ENCODE measurements at places on chromosomes 2 and 18.

- no peak for DNase-seq
These were observed 25.5 kb downstream of the CYRIA start for GRCh38 chr2:16640001-16640700.

DNA sequence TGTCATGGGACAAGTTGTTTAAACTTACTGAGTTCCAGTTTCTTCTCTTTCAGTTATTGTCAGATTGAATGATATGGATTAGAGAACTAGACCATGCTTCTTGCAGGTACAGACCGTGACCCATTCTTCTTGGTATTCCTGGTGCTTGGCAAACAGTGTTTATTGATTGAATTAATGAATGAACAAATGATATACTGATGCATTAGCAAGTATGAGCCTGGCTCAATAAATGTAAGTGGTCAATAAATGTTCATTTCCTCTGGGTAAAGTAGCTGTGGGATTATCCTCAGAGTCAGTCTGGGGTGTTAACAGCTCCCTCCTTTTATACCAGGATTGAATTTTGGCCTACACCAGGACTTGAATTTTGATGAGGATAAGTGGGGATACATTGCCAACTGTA lies 160.2 kb downstream of the ZEB2 start:
- no peak for DNase-seq

GRCh38 chr2:78646533-78647364 lies 378.8 kb upstream of the REG3G start:
- no peak for DNase-seq

- no peak for DNase-seq
These were observed 228.2 kb downstream of the CCDC178 start for GRCh38 chr18:33212363-33212762.

- DNase-seq = no peak
These were observed 25.0 kb upstream of the ID2 start for GRCh38 chr2:8656811-8657210.

DNA sequence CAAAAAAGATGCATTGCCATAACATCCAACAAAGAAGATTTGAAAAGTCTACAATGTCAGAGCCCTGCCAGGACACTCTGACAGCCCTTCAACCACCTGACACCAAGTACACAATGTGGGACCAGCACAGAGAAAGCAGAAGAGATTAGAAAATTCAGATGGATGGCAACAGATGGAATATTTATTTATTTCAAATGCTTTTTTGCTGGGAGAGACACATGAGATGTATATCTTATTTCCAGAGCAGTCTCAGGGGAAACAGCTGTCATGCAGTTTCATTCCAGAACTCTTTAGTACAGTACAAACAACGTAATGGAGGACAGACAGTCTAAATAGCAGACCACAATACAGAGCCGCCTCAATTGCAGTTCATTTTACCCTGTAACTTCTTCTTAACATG lies 110.1 kb downstream of the MAIP1 start:
- DNase-seq = no peak

- no peak for DNase-seq
These were observed 553 bp downstream of the CNDP2 start for GRCh38 chr18:74496508-74497323.

DNA sequence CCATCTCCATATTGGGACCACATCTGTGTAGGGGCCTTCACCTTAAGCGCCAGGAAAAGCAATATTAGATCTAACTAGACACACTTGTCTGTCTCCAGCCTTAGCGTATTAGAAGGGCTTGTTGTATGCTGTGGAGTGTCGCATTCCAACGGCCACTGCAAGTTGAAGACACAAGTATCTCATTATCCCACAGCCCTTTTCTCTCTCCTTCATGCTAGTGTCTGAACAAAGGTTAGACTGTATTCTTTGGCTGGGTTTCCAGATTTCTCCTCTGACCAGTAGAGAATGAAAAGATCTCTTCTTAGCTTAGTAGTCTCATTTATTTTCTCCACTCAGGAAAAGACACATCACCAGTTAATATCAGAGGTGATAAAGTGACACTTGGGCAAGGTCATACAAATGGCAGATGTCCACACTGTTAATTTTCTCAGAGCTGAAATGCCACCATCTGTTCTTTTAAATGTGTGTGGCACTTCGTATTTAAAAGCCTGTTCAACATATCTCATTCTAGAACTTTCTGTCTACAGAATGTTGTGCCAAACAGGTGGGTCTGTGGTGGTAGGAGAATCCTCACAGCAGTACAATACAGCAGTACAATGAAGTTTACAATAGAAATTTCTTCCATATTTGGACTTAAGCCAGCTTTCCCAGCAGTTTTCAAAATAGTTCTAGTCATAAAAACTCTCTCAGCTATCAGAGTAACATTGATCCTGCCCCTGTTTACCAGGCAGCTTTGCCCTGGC lies 94.0 kb upstream of the ITGA6 start:
- DNase-seq = no peak

DNA sequence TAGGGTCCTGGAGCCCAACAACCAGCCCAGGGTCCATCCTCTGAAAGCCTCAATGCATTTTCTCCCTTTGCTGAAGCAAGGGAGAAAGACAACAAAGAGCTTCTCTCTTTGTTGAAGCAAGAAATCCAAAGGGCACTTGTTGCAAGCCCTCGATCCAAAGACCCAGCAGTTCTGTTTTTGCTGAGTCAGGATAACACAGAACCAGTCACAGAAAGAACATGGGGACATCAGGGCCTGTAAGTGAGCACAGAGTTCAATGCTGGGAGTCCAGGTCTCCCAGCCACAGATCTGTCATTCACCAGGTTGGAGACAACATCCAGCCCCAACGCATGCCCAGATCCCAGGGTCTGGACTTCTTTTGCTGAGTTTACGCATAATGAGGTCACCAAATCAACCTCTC lies 315.8 kb upstream of the KLHL29 start:
- no peak for DNase-seq

- DNase-seq = no peak
These were observed 70.2 kb upstream of the RALBP1 start for GRCh38 chr18:9405130-9405529.

DNA sequence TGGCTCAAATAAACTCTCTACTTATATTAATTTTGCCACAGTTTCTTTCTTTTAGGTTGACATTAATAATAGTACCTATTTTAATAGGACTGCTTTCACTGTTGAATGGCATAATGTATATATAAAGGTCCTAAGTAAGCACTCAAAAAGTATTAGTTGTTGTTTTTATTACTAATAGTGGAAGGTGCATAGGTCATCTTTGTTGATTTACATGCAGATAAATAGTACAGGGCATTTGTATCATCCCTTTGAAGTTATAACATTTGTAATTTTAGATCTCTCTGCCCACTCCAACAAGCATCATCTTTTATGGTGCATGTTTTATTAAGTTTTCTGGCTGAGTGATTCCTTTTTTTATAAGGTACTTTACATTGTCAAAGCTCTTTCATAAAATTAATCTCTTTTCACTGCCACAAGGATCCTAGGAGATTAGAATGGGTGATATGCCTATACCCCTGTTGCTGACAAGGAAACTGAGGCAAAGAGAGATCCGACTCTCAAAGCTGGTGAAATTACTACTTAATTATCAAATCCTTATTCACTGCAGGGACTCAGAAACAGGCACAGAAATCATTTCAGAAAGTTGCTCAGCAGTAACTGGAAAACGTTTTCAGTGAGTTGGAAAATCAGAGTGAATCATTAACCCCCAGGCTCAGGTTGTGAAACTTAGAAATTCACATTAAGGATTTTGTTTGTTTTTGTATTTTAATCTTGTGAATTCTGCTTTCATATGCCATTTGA lies 299.6 kb downstream of the AGPS start:
- DNase-seq = no peak

DNA sequence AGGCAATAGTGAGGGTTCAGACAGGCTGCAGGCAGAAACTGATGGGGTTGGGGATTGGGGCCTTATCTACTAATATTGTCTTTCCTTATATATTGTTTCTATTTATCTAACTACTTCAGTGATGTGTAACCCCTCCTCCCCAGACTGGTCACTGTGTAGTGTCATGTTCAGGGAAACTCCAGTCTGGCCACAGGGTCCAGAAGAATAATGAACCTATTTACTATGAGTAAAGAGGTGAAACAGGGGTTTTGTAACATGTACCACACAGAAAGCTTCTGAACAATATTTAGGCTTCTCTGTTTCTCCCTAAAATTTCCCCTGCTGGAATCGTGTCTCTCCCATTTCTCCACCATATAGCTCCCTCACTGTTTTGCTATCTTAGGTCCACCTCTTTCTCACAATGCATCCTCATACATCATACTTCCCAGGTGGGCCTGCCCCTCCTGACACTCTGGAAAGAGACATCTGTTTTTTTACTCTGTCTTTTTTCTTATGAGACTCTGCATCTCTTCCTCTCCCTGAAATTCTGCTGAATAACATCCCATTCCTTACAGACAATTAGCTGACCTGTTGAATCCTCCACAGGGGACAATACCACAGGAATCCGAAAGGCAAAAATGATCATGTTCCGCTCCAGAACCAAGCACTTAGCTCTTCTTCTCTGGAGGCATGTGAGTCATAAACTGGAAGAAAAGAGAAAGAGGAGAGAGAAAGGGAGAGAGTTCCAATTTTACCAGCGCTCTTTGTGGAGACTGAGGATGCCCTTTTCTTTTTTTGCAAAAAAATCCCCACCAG lies 154.8 kb downstream of the ZEB2 start:
- no peak for DNase-seq

- DNase-seq = no peak
These were observed 54.7 kb downstream of the INO80D start for GRCh38 chr2:206031162-206031784.

DNA sequence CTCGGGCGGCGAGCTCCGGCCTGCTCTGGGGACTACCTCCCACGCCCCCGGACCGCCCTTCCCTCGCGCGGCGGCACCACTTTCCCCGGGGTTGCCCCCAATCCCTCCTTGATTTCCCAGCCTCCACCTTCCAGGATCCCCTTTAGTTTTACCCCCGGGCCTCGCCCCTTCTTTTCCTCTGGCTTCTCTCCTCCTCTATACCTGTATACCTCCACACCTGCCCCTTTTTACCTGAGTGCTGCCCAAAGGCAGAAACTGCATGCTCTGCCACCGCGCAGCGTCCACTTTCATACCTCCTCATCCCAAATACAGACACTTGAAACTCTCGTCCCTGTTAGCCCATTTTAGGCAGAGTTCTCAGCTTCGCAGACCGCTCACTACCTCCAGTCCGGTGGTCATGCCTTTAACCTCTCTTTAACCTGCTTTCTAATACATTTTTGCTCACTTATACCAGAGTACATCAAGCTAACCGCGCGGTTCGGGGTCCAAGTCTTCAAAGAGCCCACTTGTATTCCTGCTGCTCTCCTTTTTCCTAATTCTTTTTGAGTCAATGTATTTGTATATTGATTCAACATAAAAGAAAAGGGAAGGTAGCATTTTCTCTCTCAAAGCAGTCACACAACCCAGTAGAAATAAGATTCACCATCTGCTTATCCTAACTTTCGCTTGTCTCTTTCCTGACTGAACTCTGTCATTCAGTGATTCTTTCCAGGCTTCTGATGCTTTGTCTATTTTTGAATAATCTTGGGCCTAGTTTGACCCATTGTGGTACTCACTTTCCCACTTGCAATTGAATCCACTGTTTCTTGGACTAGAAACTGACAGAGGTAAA lies 901 bp downstream of the SPOPL start:
- peak; percentile 40 for DNase-seq

- DNase-seq = no peak
These were observed 123.5 kb upstream of the HS6ST1 start for GRCh38 chr2:128442053-128442751.

DNA sequence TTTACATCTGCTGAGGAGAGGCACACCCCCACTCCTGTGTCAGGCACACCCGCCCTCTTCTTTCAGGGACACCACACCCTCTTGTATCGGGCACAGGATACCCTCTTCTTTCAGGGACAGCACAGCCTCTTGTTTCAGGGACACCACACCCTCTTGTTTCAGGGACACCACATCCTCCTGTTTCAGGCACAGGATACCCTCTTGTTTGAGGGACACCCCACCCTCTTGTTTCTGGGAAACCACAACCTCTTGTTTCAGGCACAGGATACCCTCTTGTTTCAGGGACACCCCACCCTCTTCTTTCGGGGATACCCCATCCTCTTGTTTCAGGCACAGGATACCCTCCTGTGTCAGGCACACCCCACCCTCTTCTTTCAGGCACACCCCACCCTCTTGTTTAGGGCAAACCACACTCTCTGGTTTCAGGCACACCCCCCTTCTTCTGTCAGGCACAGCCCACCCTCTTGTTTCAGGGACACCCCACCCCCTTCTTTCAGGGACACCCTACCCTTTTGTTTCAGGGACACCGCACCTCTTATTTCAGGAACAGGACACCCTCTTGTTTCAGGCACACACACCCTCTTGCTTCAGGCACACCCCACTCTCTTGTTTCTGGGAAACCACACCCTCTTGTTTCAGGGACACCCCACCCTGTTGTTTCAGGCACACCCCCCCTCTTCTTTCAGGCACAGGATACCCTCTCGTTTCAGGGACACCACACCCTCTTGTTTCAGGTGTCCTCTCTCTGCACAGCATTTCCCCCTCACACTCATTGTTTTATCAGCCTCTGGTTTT lies 96.2 kb downstream of the TPO start:
- DNase-seq = no peak

- no peak for DNase-seq
These were observed 106.7 kb upstream of the CHAC2 start for GRCh38 chr2:53660886-53661285.

DNA sequence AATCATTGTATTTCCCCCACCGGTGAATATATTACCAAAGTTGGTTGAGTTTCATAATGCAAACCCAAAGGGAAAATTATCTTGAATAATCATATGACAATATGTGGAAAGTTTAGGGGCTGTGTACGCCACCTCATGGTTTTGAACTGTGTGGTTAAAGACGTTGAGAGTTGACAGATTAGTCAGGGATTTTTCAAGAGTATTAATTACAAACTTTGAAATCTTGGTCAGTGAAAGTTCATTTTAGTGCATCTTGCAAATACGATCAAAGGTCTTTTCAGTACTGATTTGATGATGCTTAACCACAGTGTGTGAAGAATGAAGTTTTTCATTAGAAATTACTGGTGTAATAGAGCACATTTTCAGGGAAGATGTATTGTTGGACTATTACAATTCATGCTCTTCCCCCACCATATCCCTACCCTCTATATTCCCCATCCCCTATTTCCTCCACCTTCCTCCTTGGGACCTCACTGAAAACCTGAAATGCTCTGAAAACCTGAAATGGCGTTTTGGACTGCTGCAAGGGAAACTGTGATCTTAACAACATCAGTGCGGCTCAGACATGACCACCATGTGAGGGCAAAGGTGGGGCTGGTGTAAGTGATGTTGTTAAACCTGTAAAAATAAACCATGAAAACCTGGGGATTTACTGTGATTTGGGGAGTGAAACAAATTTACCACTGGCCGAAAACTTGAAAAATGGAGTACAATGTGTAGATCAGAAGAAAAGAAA lies 4.5 kb upstream of the BCL2L11 start:
- no peak for DNase-seq

DNA sequence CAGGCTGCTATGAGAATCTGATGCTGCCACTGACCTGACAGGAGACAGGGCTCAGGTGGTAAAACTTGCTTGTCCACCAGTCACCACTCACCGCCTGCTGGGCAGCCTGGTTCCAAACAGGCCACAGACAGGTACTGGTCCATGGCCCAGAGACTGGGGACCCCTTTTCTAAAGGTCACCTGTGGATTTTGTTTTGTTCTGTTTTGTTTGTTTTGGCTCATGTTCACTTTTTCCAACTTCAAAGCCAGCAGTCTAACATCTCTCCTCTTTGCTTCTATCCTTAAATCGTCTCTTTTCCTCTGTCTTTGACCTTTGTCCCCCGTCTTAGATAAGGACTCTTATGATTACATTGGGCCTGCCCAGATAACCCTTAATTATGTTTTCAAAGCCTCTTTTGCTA lies 3.3 kb upstream of the CERKL start:
- DNase-seq = no peak

GRCh38 chr2:55838653-55839052 lies 84.9 kb downstream of the EFEMP1 start:
- no peak for DNase-seq

Measured in hippocampal formation (tissue), 2 donors.